ENCODE measurements at places on chromosomes 1 and 21. TPM values are rescaled to one million over a fixed set of nuclear protein-coding genes. Genes with fewer than 3 reads are reported as not detected.

SUSD4 gene
- total RNA-seq = 0.34 TPM

HPDL gene
- total RNA-seq = 4.7 TPM

ALG14 gene
- total RNA-seq = 14.3 TPM

AHCYL1 gene
- total RNA-seq = 58.6 TPM

PDC gene
- total RNA-seq = not detected

RCSD1 gene
- total RNA-seq = 0.13 TPM

GSTM5 gene
- total RNA-seq = not detected

GUCA2A gene
- not detected for total RNA-seq

PDZK1 gene
- total RNA-seq = 0.95 TPM
